K562 (cell line): ENCODE measurements at places on chromosomes 2 and 18. TPM values are rescaled to one million over a fixed set of nuclear protein-coding genes. Genes with fewer than 3 reads are reported as not detected.

RAB11FIP5 gene
- total RNA-seq = 8.6 and 9.1 TPM in 2 replicates

SH2D6 gene
- 0.33 and 0.36 TPM in 2 replicates for total RNA-seq

DNA sequence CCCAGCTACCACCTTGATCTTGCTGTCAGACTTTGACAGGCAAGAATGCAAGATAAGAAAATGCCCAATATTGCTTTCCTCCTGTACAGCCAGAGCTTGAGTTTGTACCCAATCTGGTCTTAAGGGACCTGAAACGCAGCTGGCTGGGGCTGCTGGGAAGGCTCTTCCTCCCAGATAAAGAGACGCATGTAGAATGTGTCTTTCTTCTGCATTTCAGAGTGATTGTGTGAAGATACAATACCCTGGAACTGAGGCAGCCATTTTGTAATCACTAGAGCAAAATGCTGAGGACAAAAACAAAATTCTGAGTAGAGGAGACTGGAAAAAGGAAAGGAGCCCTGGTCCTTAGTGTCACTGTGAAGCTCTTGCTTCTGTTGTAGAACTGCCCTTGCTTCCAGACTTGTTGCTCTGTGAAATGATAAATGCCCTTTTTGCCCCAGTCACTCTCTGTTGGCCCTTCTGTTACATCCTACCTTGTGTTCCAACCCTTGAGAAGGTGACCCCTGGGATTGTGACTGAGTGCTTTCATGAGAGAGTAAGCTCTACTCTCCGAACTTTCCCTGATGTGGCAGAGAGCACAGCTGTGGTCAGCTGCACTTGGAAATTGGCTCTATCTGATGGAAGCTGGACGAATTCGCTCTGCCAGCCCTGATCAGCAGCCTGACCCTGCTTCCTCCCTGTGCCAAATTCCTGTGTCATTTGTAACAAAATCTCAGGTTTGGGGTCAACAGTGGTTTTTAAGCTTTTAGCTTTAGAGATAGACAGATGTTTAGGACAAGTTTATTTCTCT is 137.4 kb upstream of the RBMS1 start:
- no peaks in the 10 kb centered on the region for H3K27me3 ChIP-seq
- no peaks in the 10 kb centered on the region for H3K36me3 ChIP-seq
- no peak for DNase-seq
- no peak overlapping the region for H3K4me3 ChIP-seq
- H3K4me1 ChIP-seq = no peaks in the 10 kb centered on the region

GRCh38 chr2:172667581-172668325 is 67.9 kb upstream of the RAPGEF4 start:
- no peak overlapping the region for H3K27ac ChIP-seq
- no peaks in the 10 kb centered on the region for H3K4me1 ChIP-seq
- no peak overlapping the region for H3K4me3 ChIP-seq
- H3K27me3 ChIP-seq = no peaks in the 10 kb centered on the region
- no peak for DNase-seq

DNA sequence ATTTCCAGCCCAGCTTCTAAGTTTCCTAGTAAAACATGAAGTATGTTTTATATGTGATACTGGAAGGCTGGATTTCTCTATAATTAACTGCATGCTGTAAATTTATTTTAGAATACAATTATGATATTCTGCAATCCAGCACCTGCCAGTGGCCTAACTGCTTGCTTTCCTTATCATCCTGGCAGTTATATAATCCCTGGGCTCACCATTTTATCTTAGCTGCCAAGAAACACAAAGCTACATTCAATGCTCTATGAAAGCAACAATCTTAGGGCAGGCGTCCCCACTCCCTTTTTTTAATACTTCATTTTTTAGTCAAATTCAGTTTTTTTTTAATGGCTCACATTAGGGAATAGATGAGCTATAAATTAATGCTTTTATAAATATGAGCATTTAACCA is 38.4 kb upstream of the UBXN4 start:
- H3K27ac ChIP-seq = no peak overlapping the region
- no peak overlapping the region for H3K4me3 ChIP-seq
- no peak for DNase-seq
- peaks cover 5% of the 10 kb centered on the region; the same call in 1 of the 3 replicates for H3K36me3 ChIP-seq
- no peaks in the 10 kb centered on the region for H3K4me1 ChIP-seq
- H3K27me3 ChIP-seq = no peaks in the 10 kb centered on the region
